H1 (cell line): ENCODE measurements at places on chromosomes 7 and 10. TPM values are rescaled to one million over a fixed set of nuclear protein-coding genes. Genes with fewer than 3 reads are reported as not detected.

Gene OPN1SW
- polyA plus RNA-seq, result not detected in 2 replicates

Gene DENND2A
- 5.0 and 6.0 TPM in 2 replicates for polyA plus RNA-seq

Gene OR2F2
- polyA plus RNA-seq, result not detected in 2 replicates

Gene STK32C
- polyA plus RNA-seq, result 10.6 and 18.1 TPM in 2 replicates

Gene CHN2
- polyA plus RNA-seq, result 2.7 and 2.9 TPM in 2 replicates

Gene PPP1R9A
- polyA plus RNA-seq, result 2.1 and 3.0 TPM in 2 replicates

Gene CUBN
- 0.08 and 0.16 TPM in 2 replicates for polyA plus RNA-seq

Gene CNPY1
- polyA plus RNA-seq, result not detected in 2 replicates

Gene GPC2
- polyA plus RNA-seq, result 25.3 and 47.8 TPM in 2 replicates

Gene CALML3
- not detected in 2 replicates for polyA plus RNA-seq

Gene CHRM2
- 0.20 and 0.32 TPM in 2 replicates for polyA plus RNA-seq

Gene DLX5
- polyA plus RNA-seq, result 0.06 TPM in 1 of 2 replicates, not detected in the other

Gene FAM107B
- polyA plus RNA-seq, result 4.7 and 7.5 TPM in 2 replicates

Gene GTF2I
- polyA plus RNA-seq, result 46.7 and 100 TPM in 2 replicates

Gene AOAH
- 0.08 and 0.30 TPM in 2 replicates for polyA plus RNA-seq

Gene CCDC136
- 35.6 and 36.2 TPM in 2 replicates for polyA plus RNA-seq

Gene C10orf62
- 0.05 TPM in 1 of 2 replicates, not detected in the other for polyA plus RNA-seq

Gene FGFBP3
- 54.6 and 55.8 TPM in 2 replicates for polyA plus RNA-seq

Gene ARHGEF35
- polyA plus RNA-seq, result 0.86 and 1.3 TPM in 2 replicates

Gene EMX2
- polyA plus RNA-seq, result not detected in 2 replicates

Gene GNA12
- polyA plus RNA-seq, result 109 and 121 TPM in 2 replicates

Gene ALKBH4
- polyA plus RNA-seq, result 10.2 and 14.2 TPM in 2 replicates

Gene TMEM184A
- 2.1 and 3.0 TPM in 2 replicates for polyA plus RNA-seq
